Stimulated activated CD8-positive, alpha-beta memory T cell treated with anti-CD3 and anti-CD28 coated beads, Interleukin-7, amount 100 ng/mL, for 1 hour (primary cell): ENCODE measurements at places on chromosomes 1 and 21.

- DNase-seq, result no peak
These were observed 25.5 kb upstream of the TNFRSF1B start for GRCh38 chr1:12141163-12141850.

GRCh38 chr1:184356891-184357290 is 29.9 kb upstream of the C1orf21 start:
- no peak for DNase-seq

GRCh38 chr21:28725396-28725795 is 267.3 kb downstream of the LTN1 start:
- no peak for DNase-seq

DNA sequence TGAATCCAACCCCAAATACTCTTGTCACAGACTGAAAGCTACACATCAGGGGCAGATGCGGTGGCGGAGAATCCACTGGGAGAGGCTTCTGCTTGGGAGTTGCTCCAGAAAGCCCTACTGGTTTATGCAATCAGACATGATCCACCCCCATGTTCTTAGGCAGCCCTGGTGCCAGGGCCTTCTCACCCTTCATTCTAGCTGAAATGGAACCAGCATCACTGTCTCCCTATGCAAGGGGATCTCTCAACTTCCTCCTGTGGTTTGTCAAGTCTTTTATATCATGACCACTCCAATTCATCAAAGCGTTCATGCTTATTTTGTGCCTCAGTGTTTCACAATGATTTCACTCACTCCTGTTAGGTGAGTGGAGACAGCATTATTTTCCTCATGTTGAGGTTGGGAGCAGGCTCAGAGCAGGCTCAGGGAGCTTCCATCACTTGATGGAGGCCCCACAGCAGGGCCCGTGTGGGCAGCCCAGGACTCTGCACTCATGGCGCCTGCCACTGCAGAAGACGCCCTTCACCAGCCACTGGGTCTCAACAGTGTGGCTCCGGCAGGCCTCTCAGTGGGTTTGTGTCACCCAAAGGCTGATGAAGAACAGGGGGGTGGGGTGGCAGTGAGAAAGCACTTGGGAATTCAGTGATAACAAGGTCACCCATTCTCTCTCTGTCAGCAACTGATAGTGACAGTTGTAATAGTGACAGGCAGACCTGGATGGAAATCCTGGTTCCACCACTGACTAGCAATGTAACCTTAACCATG is 67.1 kb downstream of the CD58 start:
- no peak for DNase-seq

DNA sequence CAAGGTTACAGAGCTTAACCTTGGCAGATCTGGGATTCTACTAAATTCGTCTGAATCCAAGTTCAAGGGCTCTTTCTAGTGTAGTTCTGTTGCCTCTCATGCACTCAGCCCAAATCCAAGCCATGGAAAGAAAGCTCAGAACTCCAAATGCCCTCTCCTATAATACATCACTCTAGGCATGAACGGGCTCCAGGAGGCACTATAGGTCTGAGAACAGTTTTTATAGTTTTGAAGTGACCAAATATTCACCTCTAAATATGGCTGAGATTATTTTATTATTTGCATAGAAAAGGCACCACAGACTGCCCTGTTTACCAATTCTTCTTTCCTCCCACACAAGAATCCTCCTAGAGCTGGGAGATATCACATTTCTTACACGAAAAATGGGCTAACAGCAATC is 327.9 kb upstream of the BEND5 start:
- no peak for DNase-seq
